ENCODE measurements at places on chromosomes 6 and 20.

GRCh38 chr20:39660965-39661364 is 698.8 kb downstream of the DHX35 start:
- DNase-seq, result no peak

DNA sequence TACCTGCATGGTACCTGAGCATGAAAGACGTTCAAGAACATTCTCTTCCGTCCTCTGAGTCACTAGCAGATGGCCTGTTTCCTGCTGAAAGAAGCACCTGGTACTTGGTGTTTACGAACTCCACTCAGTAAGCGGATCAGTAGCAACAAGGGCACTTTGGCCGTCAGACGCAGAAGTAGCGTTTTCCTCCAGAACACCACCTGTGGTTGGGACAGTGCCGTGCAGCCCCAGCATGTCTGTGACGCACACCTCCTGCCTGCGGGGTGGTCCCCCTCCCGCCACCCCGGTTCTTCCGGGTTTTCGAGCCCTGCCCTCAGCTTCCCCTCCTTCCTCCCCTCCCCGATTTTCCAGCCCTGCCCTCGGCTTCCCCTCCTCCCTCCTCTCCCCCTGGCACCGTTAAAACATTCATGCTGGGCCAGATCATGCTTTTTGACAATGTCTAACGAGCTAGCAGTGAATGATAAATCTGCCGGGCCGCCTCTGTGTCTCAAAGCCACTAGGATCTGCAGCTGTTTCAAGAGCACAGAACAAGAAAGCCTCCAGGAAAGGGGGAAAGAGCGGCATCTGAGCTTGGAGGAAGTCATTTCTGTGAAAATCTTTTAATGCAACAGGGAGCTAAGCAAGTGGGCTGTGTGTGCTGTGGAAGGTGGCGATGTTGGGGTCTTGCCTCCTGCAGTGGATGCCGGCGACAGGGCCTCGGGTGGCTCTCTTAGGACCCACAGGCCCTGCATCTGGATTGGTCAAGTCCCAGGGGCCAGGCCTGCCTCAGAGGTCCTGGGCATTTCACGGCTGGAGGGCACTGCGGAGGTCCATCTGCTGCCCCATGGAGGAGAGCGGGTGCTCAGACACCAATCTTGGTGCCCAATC is 207.9 kb downstream of the ERMARD start:
- DNase-seq, result no peak

- DNase-seq, result no peak
Observed at GRCh38 chr6:139568956-139569538, 194.6 kb upstream of the CITED2 start.

DNA sequence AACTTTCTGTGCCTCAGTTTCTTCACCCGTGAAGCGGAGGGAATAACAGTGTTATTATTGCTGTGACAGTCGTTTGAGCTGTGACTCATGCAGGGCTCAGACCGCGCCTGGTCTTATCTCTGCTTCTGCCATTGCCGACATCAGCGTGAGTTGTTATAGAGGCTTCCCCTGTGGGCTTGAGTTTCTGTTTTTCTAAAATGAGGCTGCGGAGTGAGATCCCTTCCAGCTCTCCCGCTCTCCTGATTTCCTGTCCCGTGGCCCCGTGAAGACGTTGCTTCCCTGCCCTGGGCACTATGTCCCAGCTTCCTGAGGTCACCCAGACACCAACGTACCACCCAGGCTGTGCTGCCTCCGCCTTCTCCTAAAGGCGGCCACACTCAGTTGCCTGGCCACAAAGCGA is 278.5 kb downstream of the BMP7 start:
- DNase-seq, result no peak

- no peak for DNase-seq
Observed at GRCh38 chr6:30263734-30264133, 50.5 kb upstream of the TRIM26 start.

DNA sequence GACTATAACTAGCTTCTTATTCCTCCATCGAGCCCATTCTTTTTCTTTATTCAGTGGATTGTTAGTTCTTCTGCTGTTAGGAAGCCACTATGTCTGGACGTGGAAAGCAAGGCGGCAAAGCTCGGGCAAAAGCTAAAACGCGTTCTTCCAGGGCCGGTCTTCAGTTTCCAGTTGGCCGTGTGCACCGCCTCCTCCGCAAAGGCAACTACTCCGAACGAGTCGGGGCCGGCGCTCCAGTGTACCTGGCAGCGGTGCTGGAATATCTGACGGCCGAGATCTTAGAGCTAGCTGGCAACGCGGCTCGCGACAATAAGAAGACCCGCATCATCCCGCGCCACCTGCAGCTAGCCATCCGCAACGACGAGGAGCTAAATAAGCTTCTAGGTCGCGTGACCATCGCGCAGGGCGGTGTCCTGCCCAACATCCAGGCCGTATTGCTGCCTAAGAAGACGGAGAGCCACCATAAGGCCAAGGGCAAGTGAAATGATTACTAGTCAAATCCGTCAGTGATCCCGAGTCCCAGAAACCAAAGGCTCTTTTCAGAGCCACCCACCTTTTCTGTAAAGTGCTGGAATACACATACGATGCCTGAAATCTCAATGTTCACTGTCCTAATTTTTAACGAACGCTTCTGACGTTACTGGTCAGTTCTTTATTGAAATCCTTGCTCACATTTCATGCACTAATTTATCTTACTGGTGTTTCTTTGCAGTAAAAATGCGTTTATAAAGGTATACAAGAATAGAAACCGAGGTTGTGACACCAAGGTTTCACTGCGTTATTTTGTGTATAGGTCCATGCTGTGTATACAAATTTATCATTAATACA is 129.9 kb downstream of the HFE start:
- peak; percentile 74 for DNase-seq

- no peak for DNase-seq
Observed at GRCh38 chr20:998231-998830, 3.8 kb downstream of the RSPO4 start.

- peak; percentile 22 for DNase-seq
Observed at GRCh38 chr6:43771210-43771857, 1.3 kb downstream of the VEGFA start.

GRCh38 chr6:43714311-43715055 is 26.9 kb upstream of the MRPS18A start:
- no peak for DNase-seq

GRCh38 chr20:49729780-49730179 is 16.1 kb upstream of the B4GALT5 start:
- no peak for DNase-seq

- DNase-seq, result no peak
Observed at GRCh38 chr20:52372169-52372568, 180.6 kb upstream of the ZFP64 start.

DNA sequence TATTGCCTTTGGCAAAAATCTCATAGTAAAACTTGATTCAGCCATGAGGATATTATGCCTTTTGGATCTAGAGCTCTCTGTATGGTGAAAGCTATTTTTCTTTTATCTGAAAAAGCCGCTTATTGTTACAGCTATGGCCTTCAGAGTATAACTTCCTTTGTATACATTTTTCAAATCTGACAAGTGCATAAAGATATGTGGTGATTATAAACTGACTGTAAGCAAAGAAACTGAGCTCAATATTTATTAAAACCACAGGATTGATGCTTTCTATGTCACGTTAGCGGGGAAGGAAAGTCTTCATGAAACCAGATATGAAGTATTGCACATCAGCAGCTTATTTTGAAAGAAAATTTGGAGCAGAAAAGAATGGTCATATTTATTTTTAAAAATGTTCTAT is 151.8 kb downstream of the THEMIS start:
- DNase-seq, result no peak

GRCh38 chr6:138533667-138534066 is 34.4 kb upstream of the NHSL1 start:
- DNase-seq, result no peak

DNA sequence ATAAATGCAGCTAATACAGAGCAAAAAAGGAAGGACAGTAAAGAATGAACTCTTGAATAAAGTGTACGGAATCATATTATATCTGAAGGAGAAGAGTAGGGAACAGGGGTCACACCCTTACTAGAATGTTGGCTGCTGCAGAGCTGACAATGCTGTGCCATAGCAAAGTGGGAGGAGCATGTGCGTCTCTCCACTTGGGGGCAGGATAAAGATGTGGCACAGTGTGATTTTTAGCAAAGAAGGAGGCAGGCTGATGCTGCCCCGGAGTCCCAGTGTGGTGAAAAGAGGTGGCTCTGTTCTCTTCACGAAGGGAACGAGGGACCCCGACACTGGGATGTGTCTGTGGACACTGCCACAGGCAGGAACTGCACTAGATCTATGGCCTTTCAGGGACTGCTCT is 67.5 kb downstream of the INSM1 start:
- no peak for DNase-seq

DNA sequence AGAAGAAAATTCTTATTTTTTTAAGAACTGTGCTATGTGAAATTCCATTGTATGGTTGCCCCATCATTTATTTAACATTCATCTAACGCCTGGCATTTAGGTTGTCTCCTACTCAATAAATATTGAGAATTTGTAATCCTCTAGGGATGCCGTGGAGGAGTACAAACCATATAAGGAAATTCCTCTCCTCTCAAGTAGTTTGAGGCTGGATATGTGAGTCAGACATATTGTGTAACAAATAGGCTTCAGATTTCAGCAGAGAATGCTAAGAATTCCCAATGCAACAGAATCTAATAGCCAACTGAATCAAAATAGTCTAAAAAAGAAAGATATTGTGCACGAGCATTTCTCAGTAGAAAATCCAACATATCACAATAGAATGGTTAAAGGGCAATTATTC is 174.7 kb downstream of the OTOR start:
- no peak for DNase-seq

DNA sequence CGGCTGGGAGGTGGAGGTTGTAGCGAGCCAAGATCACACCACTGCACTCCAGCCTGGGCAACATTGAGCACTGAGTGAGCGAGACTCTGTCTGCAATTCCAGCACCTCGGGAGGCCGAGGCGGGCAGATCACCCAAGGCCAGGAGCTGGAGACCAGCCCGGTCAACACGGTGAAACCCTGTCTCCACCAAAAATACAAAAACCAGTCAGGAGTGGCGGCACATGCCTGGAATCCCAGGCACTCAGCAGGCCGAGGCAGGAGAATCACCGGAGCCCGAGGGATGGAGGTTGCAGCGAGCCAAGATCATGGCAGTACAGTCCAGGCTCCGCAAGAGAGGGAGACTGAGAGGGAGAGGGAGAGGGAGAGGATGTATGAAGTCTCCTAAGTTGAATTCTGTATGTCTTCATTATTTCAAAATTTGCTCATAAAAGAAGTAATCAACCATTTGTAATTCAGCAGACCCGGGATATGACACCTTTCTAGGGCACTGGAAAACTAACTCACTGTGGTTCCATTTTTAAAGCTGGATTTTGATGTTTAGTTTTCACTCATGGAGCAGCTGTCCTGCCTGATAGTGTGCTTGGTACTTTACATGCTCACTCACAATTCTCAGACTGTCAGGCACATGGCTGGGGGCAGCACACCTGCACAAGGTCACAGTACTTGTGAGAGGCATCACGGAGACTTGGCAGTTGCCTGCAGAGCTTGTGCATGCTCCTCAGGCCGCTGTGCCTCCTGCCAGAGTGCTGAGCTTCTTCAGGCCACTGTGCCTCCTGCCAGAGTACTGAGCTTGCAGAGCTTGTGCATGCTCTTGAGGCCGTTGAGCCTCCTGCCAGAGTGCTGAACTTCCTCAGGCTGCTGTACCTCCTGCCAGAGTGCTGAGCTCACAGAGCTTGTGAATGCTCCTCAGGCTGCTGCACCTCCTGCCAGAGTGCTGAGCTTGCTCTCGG is 106.2 kb downstream of the ERMARD start:
- DNase-seq, result no peak

DNA sequence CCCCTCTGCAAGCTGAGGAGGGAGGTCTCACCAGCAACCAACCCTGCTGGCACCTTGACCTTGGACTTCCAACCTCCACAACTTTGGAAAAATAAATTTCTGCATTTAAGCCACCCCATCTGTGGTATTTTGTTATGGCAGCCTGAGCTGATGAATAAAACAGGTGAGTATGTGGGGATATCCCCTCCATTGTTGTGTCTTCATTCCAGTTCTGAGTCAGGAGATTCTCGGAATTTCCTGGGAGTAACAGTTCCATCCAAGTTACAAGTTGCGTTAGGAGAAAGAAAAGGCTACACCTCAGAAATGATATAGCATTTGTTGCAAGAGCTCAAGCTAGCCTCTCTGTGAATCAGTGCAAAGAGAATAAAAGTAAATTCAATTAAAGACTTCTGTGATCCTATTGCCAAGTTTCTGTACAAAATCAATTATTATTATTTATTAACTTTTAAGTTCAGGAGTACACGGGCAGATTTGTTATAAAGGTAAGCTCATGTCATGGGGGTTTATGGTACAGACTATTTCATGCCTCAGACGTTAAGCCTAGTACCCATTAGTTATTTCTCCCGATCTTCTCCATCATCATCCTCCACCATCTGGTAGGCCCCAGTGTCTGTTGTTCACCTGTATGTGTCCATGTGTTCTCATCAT is 153.0 kb downstream of the NKAIN2 start:
- DNase-seq, result no peak

- DNase-seq, result peak; percentile 72
Observed at GRCh38 chr6:110404607-110405006, 10.8 kb downstream of the DDO start.

DNA sequence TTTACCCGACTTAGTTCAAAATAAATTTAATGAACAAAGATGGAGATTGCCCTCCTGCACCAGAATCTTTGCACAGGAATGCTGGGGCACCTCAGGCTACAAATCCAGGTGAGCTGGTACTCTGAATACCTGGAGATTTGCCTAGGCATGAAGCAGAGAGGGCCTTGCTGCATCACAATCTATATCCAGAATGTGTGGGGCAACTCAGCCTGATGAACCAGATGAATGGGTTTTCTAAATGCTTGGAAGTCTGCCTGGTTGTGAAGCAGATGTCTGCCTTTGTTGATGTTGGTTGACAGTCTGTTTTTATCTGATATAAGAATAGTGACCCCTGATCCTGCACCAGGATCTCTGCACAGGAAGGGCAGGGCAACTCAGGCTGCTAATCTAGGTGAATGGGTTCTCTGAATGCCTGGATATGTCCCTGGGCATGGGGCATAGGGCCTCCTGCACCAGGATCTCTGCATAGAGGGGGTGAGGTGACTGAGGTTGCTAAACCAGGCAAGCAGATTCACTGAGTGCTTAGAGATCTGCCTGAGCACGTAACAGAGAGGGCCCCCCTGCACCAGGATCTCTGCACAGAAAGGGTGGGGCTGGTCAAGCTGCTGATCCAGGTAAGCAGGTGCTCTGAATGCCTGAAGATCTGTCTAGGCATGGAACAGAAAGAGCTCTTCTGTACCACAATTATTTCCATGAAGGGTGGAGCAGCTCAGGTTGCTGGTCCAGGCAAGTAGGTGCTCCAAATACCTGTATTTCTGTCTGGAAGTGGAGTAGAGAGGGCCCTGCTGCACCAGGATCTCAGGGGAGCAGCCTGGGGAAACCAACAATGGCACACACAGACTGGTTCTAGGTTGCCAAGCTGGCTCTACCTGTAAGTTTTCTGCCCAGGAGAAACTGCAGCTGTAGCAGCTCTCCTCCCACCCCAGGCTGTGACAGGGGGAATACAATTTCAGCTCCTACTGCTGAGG is 437.5 kb downstream of the MMUT start:
- DNase-seq, result no peak

GRCh38 chr20:47574616-47575364 is 73.1 kb downstream of the NCOA3 start:
- DNase-seq, result no peak

- peak; percentile 77 for DNase-seq
Observed at GRCh38 chr6:46715141-46715540, 20.0 kb downstream of the PLA2G7 start.

Data from inflammatory macrophage treated with lipopolysaccharide for 1 hour (primary cell).